ENCODE measurements at places on chromosomes 12 and 14.

- no peak for DNase-seq
These were observed 200.6 kb downstream of the BCAT1 start for GRCh38 chr12:24748326-24748725.

- DNase-seq, result no peak
These were observed 80.0 kb downstream of the SLC25A47 start for GRCh38 chr14:100403105-100403504.

DNA sequence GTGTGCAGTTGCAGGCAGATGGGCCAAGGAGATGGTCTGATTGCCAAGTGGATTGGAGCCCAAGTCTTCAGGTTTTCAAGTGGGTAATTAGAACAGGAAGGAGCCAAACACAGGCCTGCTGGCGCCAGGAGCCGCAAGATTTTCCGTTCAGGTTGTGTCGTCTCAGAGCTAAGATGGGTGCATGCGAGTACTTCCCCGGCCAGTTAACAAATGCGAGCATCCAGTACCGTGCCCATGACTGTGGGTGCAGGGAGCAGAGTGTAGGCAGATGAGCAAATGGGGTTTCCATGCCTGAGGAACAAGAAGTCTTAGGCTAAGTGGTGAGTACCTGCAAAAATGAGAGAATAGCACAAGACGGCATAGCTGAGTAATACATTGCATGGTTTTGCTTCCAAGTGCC lies 90.5 kb downstream of the CHST11 start:
- no peak for DNase-seq

DNA sequence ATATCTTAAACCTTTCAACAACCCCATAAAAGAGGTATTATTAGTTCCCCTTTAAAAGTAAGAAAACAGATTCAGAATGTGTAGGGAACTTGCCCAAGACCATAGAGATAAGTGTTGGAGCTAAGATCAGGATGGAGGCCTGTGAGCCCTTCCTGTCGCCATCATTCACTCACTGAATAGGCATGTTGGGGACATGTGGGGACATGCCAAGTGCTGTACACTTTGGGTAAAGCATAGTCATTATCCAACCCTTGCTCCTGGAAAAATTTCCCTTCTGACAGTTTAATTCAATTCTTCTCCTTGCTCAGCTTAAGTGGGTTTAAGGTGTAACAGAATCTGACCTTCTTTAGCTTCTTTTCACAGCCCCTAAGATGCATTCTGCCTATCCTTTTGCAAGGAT lies 28.0 kb upstream of the C12orf42 start:
- DNase-seq, result no peak

GRCh38 chr12:47941475-47941780 lies 22.0 kb upstream of the TMEM106C start:
- DNase-seq, result no peak

- DNase-seq, result no peak
These were observed 19.4 kb upstream of the STRN3 start for GRCh38 chr14:31045501-31046080.
